ENCODE measurements at places on chromosomes 2 and 18.

DNA sequence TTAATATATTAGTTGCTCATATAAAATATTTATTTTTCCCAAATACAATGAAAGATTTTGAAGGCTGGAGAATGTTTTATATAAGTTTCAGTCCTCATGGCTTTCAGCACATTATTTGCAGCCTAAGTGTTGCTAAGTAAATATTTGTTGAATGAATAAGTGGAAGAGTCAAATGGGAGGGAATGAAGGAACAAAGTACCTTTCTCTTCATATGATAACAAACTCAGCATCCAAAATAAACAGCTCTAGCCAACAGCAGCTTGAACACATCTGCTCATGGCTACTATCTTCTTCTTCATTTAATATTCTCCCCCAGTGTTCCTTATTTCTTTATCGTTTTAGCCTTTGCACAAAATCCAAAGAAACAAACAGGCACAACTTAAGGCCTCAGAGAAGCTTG lies 385.2 kb upstream of the PIK3C3 start:
- no peaks in the 10 kb centered on the region for H3K36me3 ChIP-seq
- no peak overlapping the region for H3K4me3 ChIP-seq
- no peak for DNase-seq
- no peak overlapping the region for H3K27ac ChIP-seq
- H3K4me1 ChIP-seq: no peaks in the 10 kb centered on the region

DNA sequence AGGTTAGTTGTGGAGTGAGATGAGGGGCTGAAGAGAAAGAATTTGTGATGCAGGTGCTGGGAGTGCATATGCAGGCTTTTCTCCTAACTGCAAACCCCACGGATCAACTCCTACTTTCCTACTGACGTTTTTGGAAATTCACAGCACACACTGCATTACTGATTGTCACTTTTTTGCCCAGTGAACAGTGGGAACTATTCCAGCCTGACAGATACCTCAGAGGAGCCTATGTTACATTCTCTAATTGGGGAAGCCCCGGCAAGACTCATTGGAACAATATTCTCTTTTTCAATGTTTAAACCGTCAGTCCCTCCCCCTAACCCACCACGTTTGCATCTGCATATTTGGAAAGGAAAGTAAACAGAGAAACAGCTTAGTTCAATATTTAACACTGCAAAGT lies 126.2 kb downstream of the DPP4 start:
- no peak overlapping the region for H3K27ac ChIP-seq
- no peak overlapping the region for H3K4me3 ChIP-seq
- no peaks in the 10 kb centered on the region for H3K27me3 ChIP-seq
- H3K4me1 ChIP-seq: no peaks in the 10 kb centered on the region
- no peak for DNase-seq

DNA sequence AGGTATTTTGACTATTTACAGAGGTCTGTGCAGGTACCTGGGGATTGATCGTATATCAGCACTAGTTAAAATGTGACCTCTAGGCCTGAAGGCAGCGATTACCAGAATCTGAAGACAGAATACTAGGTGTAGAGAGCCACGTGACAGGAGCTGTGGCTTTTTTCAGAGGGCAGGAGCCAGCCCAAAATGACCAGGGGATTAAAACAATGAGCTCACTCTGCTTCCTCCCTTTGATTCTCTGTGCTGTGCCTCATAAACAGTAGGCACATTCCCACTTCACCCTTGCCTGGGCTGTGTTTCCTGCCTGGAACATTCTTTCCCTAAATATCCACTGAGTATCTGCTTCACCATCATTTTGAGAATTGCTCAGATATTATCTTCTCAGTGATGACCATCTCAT lies 15.2 kb downstream of the ITGAV start:
- H3K36me3 ChIP-seq: peaks cover 52% of the 10 kb centered on the region
- no peak overlapping the region for H3K4me3 ChIP-seq
- H3K4me1 ChIP-seq: peaks cover 8% of the 10 kb centered on the region
- peak overlapping the region; percentile 41 for H3K27ac ChIP-seq
- no peak for DNase-seq

DNA sequence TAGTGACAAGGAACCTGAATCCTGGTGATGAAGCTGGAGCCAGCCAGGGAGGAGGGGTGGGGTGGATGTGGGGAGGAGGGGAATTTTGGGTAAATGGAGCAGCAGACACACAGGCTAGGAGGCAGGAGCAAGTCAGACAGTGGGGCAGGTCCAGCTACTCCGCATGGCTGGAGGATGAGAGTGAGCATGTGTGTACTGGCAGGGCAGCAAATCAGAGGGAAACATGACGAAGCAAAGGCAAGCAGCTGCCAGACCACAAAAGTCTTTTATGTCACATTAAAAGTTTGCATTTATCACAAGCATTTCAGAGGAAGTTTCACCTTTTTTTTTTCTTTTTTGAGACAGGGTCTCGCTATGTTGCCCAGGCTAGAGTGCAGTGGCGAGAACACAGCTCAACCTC lies 11.9 kb upstream of the KIDINS220 start:
- H3K4me1 ChIP-seq: no peaks in the 10 kb centered on the region
- H3K36me3 ChIP-seq: no peaks in the 10 kb centered on the region
- H3K27ac ChIP-seq: no peak overlapping the region
- H3K27me3 ChIP-seq: no peaks in the 10 kb centered on the region
- DNase-seq: no peak

DNA sequence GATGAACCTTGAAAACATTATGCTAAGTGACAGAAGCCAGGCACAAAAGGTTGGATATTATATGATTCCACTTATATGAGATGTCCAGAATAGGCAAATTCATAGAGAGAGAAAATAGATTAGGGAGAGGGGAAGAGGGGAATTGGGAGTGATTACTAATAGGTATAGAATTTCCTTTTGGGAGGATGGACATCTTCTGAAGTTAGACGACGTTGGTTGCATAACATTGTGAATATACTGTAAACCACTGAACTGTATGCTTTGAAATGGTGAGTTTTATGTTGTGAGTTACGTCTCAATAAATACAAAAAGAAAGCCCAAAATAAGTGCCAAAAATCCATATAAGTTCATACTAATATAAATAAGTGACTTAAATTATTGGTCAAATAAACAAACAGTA lies 18.6 kb upstream of the CYP26B1 start:
- no peaks in the 10 kb centered on the region for H3K36me3 ChIP-seq
- no peak for DNase-seq
- no peaks in the 10 kb centered on the region for H3K27me3 ChIP-seq
- H3K4me3 ChIP-seq: no peak overlapping the region
- no peak overlapping the region for H3K27ac ChIP-seq

DNA sequence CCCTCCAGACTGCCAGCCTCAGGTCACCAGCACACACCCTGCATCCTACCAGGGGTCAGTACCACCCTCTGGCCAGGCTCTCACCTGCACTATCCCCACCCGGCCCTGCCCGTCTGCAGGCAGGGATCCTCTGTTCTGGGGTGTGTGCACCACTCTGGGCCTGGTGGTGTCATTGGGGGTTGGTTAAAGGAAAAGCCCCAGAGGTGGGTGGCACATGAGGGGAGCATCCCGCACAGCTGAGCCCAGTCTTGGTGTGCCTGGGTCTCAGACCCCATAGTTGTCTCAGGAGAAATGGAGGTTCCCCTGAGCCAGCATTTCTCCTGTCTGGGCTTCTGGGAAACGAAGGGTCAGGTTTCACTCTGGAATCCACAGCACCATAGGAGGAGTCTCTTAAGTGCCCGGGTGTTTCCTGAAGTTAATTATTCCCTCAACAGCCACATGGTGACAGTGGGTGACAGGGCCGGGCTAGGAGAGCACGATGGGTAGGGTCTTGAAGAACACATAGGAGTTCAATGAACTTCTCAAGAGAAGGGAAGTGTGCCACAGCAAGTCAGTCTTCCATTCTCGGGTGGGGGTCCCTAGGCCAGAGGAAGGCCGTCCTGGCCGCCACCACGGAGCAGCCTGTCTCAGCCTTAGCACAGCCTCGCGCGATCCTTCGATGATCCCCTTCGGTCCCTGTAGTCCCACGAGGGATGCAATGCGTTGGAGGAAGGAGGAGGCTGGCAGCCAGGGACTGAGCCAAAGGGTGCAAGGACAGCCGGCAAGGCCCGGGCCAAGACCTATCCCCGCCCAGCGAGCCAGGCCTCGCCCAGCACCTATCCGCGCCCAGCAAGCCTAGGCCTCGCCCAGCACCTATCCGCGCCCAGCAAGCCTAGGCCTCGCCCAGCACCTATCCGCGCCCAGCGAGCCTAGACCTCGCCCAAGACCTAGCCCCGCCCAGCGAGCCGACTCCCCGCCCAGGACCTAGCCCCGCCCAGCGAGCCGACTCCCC lies 1.1 kb upstream of the FARP2 start:
- peaks cover 16% of the 10 kb centered on the region for H3K36me3 ChIP-seq
- DNase-seq: peak; percentile 49
- H3K4me1 ChIP-seq: peaks cover 45% of the 10 kb centered on the region
- H3K4me3 ChIP-seq: peak overlapping the region; percentile 49

GRCh38 chr2:213229814-213230213 lies 54.5 kb upstream of the SPAG16 start:
- no peaks in the 10 kb centered on the region for H3K4me1 ChIP-seq
- DNase-seq: no peak
- no peaks in the 10 kb centered on the region for H3K27me3 ChIP-seq

- H3K36me3 ChIP-seq: no peaks in the 10 kb centered on the region
- no peaks in the 10 kb centered on the region for H3K27me3 ChIP-seq
- DNase-seq: no peak
- no peak overlapping the region for H3K27ac ChIP-seq
- H3K4me3 ChIP-seq: no peak overlapping the region
Observed at GRCh38 chr2:155377931-155378444, 679.5 kb downstream of the KCNJ3 start.

DNA sequence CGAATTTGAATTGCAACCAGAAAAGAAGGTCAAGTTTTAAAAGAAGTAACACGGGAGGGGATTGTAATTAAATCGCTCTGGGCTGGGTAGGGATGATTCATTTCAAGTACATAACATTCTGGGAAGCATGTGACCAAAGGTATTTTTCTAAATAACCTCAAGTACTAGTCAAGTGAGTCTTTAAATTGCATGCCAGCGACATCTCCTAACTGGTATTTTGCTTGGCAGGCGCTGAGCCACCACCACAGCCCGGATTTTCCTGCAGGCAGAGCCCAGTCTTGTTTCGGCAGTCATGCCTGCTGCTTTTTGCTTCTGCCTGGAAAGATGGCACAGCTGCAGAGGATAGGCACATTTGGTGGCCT lies 33.7 kb upstream of the NPAS2 start:
- H3K27me3 ChIP-seq: no peaks in the 10 kb centered on the region
- H3K27ac ChIP-seq: peak overlapping the region; percentile 45
- peaks cover 8% of the 10 kb centered on the region for H3K4me1 ChIP-seq

GRCh38 chr2:64063924-64064331 lies 44.7 kb upstream of the VPS54 start:
- H3K4me3 ChIP-seq: no peak overlapping the region
- no peak for DNase-seq
- H3K4me1 ChIP-seq: peaks cover 55% of the 10 kb centered on the region
- H3K36me3 ChIP-seq: no peaks in the 10 kb centered on the region
- H3K27ac ChIP-seq: peak overlapping the region; percentile 48

- H3K4me3 ChIP-seq: no peak overlapping the region
- H3K36me3 ChIP-seq: no peaks in the 10 kb centered on the region
- no peak overlapping the region for H3K27ac ChIP-seq
- no peaks in the 10 kb centered on the region for H3K27me3 ChIP-seq
- H3K4me1 ChIP-seq: no peaks in the 10 kb centered on the region
Observed at GRCh38 chr2:133333181-133333580, 235.1 kb downstream of the NCKAP5 start.

DNA sequence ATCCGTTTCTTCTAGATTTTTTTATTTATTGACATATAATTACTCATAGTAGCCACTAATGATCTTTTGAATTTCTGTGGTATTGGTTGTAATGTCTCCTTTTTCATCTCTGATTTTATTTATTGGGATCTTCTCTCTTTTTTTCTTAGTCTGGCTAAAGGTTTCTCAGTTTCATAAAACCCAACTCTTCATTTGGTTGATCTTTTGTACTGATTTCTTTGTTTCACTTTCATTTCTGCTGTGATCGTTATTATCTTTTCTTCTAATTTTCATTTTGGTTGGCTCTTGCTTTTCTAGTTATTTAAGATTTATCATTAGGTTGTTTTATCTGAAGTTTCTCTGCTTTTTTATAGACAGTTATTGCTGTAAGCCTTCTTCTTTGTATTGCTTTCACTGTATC lies 463.6 kb upstream of the CRIM1 start:
- no peak overlapping the region for H3K27ac ChIP-seq
- no peaks in the 10 kb centered on the region for H3K4me1 ChIP-seq
- DNase-seq: no peak
- no peak overlapping the region for H3K4me3 ChIP-seq
- no peaks in the 10 kb centered on the region for H3K27me3 ChIP-seq

GRCh38 chr2:239249776-239250175 lies 151.0 kb downstream of the HDAC4 start:
- H3K36me3 ChIP-seq: no peaks in the 10 kb centered on the region
- DNase-seq: no peak
- H3K27ac ChIP-seq: peak overlapping the region; percentile 66
- H3K27me3 ChIP-seq: no peaks in the 10 kb centered on the region
- H3K4me3 ChIP-seq: no peak overlapping the region

GRCh38 chr18:13932285-13933025 lies 17.1 kb upstream of the MC2R start:
- no peaks in the 10 kb centered on the region for H3K27me3 ChIP-seq
- H3K4me1 ChIP-seq: no peaks in the 10 kb centered on the region
- no peak overlapping the region for H3K4me3 ChIP-seq
- H3K36me3 ChIP-seq: no peaks in the 10 kb centered on the region
- no peak overlapping the region for H3K27ac ChIP-seq

- H3K27ac ChIP-seq: no peak overlapping the region
- no peaks in the 10 kb centered on the region for H3K4me1 ChIP-seq
- no peaks in the 10 kb centered on the region for H3K36me3 ChIP-seq
- H3K27me3 ChIP-seq: no peaks in the 10 kb centered on the region
- no peak overlapping the region for H3K4me3 ChIP-seq
Observed at GRCh38 chr18:3930126-3931012, 480.4 kb downstream of the TGIF1 start.

- H3K27me3 ChIP-seq: no peaks in the 10 kb centered on the region
- no peak overlapping the region for H3K27ac ChIP-seq
- no peaks in the 10 kb centered on the region for H3K36me3 ChIP-seq
- no peaks in the 10 kb centered on the region for H3K4me1 ChIP-seq
Observed at GRCh38 chr2:10374362-10374943, 71.7 kb downstream of the HPCAL1 start.

- H3K27me3 ChIP-seq: no peaks in the 10 kb centered on the region
- DNase-seq: peak; percentile 33
- peaks cover 34% of the 10 kb centered on the region for H3K4me1 ChIP-seq
- H3K36me3 ChIP-seq: peaks cover 39% of the 10 kb centered on the region
- H3K27ac ChIP-seq: peak within 1 kb of the TSS; percentile 94
Observed at GRCh38 chr2:98608116-98608961, at the start of the genes COA5 and UNC50. Gene COA5 (minus strand): TSS chr2:98608512. CDS start chr2:98608405, 107 bp downstream. Gene UNC50 (plus strand): TSS chr2:98608589. CDS start chr2:98609760, 1,171 bp downstream.
